ENCODE measurements at places on chromosomes 11 and 22. TPM values are rescaled to one million over a fixed set of nuclear protein-coding genes. Genes with fewer than 3 reads are reported as not detected.

Gene CARD10
- 52.6 TPM for total RNA-seq

Gene DCDC1
- total RNA-seq: under 0.01 TPM

Gene NLRP6
- total RNA-seq: not detected

Gene MYRF
- 4.0 TPM for total RNA-seq

Gene RIMBP3B
- not detected for total RNA-seq

Gene HBD
- total RNA-seq: not detected
